ENCODE measurements at places on chromosomes 13 and 19. TPM values are rescaled to one million over a fixed set of nuclear protein-coding genes. Genes with fewer than 3 reads are reported as not detected.

SIGLEC8 gene
- not detected for total RNA-seq

ETV2 gene
- 0.35 TPM for total RNA-seq

- DNase-seq: peak; percentile 62
These were observed 9.0 kb downstream of the SLC27A1 start for GRCh38 chr19:17479325-17479791.

- no peak for DNase-seq
These were observed 264.0 kb downstream of the KLF12 start for GRCh38 chr13:73870036-73870741.

- peak; percentile 96 for DNase-seq
These were observed 3.4 kb downstream of the BBC3 start for GRCh38 chr19:47227352-47228167.

Data from H7 (cell line).